Fibroblast of skin of back (primary cell): ENCODE measurements at places on chromosomes 3 and 15.
A peak's percentile ranks its signal among the peaks of the same experiment; 100 is the strongest.

GRCh38 chr3:69178082-69178481 is 55.7 kb upstream of the LMOD3 start:
- no peak for DNase-seq

DNA sequence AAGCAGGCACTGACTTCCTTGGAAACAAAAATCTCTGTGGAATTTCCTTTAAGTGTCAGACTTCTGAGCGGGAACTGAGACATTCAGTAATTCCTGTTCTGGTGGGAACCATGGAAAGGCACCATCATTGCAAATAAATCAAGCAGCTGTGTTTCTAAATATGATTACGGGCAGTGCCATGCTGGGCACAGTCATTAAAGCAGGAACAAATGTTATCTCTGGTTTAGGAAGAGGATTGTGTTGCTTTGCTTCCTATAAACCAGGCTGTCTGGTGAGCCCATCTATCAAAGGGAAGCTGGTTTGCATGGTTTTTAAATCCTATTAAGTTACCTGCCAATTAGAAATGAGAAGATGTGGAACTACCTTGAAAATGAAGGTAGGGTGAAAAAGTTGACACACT is 86.7 kb downstream of the EBLN2 start:
- peak; percentile 4 for DNase-seq

- peak; percentile 92 for DNase-seq
These were observed 175.5 kb downstream of the NECTIN3 start for GRCh38 chr3:111246967-111247760.

GRCh38 chr15:99452010-99452409 is 113.8 kb upstream of the MEF2A start:
- no peak for DNase-seq

- no peak for DNase-seq
These were observed 91.1 kb upstream of the IL12A start for GRCh38 chr3:159897331-159898075.
